ENCODE measurements at places on chromosomes 4 and X.

DNA sequence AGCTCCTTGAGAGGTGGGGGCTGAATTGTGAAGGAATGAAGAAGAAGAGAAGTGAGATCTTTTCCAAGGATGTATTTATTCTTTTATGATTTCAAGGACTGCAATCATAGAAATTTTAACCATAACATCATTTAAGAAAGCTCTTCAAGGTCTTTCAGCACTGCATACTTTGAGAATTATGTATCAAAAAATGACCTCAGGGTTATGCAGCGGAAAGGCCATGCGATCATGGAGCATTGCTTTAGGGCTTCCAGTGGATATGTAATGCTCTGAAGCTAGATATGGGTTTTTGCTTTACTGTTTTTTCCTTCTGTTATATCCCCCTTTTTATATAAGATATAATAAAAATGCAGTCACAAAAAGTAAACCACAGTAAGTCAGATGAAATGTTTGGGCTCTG is 38.7 kb downstream of the SGMS2 start:
- DNase-seq = no peak

DNA sequence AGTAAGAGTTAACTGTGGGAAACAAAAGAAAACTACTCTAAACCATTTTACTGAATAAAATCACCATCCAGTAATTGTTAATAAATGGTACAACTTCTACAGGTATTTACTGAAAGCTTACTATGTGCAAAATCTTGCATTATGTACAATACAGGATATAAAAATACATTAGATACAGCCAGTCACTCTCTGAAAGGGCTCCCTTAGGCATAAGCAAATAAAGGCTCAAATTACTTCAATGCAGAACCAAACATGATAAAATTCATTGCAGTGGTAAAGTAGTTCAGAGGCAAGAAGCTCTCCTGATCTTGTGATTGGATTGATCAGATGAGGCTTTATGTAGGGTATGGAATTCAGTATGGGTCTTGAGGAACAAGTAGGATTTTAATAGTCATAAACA is 100.2 kb downstream of the KLHL13 start:
- no peak for DNase-seq

GRCh38 chrX:18725310-18725943 is 18.0 kb downstream of the PPEF1 start:
- no peak for DNase-seq

DNA sequence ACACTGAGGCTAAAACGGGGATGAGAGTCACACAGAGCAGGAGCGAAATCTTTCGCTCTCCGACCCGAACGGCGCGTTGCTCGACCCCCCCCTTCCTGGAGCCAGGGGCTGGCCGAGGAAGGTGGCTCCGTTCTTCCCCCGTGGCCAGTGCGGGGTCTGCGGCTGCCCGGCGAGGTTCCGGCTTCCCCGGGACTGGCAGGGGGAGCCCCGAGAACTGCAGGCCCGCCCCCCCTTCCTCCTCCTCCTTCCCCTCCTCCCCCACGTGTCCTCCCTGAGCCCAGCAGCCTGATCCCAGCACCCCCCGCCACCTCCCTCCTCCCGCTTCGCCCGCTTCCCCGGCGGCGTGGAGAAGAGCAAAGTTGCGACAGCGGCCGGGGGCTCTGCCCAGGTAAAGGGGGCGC is 2.4 kb upstream of the BCORL1 start:
- DNase-seq = no peak

- no peak for DNase-seq
Observed at GRCh38 chr4:170758988-170759387, 669.2 kb upstream of the AADAT start.

Data from NCI-H1092 (cell line).